Central memory CD4-positive, alpha-beta T cell (primary cell): ENCODE measurements at places on chromosomes 3 and 15.

DNA sequence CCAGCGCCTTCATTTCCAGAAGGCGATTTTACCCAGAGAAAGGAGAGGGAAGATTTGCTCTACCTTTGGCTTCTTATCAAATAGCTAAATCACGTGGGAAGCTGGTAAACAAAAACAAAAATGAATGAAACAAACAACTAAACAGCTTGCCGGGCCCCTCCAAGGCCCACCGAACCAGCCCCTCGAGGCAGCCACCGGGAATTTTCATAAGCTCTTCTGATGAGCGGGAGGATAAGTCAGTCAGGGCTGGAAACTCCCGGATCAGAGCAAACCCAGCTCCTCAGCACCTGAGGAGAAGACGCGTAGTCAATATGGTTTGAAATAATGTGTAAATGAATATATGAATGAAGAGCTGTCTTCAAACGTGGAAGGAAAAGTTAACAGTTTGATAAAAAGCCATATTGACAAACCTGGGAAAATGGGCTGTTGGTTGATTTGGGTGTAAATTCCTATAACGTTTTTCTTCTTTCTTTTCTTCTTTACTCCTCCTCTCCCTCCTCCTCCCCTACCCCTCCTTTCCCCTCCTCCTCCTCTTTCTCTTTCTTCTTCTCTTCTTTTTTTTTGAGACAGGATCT, 10.7 kb downstream of the RPLP1 start:
- no peak for DNase-seq

- no peak for DNase-seq
These were observed 10.7 kb downstream of the EHD4 start for GRCh38 chr15:41961595-41962202.

DNA sequence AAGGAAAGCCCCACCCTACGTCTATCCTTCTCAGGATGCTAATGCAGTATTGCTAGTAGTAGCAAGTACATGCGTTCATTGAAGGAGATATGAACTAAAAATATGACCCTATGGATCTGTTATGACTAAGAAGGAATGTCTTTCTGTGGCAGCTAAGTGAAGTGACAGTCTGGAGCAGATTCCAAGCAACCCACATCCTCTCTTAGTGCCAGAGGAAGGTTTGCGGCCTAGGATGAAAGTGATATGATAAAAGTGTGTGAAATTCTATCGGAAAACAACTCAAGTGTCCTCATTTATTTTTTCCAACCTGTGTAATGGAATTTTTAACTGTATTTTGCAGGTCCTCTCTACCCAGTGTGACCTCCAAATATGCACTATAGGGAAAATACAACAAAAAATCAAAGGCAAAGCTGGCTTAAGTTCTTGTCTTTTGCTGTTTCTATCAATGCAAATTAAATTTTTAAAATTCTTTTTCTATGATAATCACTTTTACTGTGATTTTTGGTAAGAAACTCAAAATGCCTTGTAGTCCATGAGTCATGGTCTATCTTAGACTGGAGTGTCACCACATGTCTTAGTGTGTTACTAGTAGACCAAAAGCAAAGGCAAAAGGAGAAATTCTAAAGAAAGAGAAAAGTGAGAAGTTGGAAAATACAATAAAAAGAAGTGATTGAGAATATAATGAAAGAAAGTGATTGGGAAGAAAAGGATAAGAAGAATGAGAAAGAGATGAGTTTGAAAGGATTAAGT, 161.2 kb upstream of the TMCO5A start:
- DNase-seq, result no peak

- DNase-seq, result no peak
These were observed 70.7 kb upstream of the ACAD9 start for GRCh38 chr3:128808672-128809071.

DNA sequence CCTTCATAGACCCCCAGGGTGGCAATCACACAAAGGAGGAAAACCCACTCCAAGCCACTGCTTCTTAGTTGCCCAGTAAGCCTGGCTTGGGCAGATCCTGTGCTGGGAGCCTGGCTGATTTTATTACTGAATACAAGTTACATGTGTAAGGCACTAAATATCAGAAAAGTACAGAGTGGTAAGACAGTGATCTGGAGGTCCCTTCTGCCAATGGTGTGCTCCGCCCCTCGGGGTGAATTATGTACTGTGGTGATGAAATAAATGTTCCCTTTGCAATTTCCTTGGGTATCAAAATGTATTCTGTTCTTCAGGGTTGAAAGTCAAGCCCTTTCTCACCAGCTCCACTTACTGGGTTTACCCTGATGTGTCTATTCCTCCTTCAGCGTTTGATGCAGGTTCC, 38.8 kb downstream of the EID1 start:
- DNase-seq, result no peak

GRCh38 chr15:98872774-98873173, 134.8 kb downstream of the PGPEP1L start:
- no peak for DNase-seq

GRCh38 chr3:180180795-180181194, 144.1 kb upstream of the PEX5L start:
- no peak for DNase-seq

DNA sequence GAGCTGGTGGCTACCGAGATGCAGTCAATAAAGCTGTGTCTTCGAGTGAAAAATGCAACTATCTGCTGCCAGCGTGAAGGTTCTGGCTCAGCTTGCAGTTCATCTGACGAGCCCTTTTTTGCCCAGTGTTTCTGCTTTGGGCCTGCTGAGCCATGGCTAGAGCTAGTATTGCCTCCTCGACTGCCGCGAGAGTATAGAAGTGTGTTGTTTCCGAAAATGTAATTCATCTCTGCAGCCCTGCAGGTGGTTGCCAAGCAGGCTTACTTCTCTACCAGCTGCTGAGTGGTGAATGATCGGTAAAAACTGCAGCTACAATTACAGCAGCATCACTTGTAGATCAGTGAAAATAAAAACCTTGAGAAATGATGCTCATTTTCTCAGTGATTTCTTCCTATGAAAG, 114.8 kb downstream of the DLG1 start:
- no peak for DNase-seq

- DNase-seq, result no peak
These were observed 219.0 kb upstream of the LINGO1 start for GRCh38 chr15:77851691-77852090.

- no peak for DNase-seq
These were observed 28.1 kb downstream of the CPNE4 start for GRCh38 chr3:132006605-132007204.

DNA sequence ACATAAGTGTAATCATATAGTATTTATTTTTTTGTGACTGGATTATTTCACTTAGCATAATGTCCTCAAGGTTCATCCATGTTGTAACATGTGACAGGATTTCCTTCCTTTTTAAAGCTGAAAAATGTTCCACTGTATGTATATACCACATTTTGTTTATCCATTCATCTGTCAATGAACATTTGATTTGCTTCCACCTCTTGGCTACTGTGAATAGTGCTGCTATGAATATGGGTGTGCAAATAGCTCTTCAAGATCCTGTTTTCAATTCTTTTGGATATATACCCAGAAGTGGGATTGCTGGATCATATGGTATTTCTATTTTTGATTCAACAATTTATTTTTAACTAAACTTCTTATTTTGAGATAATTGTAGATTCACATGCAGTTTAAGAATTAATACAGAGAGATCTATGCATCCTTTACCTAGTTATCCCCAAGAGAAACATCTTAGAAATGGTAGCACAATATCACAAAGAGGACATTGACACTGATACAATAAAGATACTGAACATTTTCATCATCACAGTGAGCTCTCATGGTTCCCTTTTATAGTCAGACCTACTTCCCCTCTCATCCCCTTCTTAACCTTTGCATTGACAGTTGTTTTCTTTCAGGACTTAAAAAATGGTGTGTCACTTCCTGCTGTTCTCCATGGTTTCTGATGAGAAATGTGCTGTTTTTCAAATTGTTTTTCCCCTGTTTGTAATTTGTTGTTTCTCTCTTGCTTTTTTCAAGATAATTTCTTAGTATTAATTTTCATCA, 90.1 kb downstream of the SATB1 start:
- no peak for DNase-seq

- no peak for DNase-seq
These were observed 175.8 kb downstream of the NSMCE3 start for GRCh38 chr15:29093696-29094343.

DNA sequence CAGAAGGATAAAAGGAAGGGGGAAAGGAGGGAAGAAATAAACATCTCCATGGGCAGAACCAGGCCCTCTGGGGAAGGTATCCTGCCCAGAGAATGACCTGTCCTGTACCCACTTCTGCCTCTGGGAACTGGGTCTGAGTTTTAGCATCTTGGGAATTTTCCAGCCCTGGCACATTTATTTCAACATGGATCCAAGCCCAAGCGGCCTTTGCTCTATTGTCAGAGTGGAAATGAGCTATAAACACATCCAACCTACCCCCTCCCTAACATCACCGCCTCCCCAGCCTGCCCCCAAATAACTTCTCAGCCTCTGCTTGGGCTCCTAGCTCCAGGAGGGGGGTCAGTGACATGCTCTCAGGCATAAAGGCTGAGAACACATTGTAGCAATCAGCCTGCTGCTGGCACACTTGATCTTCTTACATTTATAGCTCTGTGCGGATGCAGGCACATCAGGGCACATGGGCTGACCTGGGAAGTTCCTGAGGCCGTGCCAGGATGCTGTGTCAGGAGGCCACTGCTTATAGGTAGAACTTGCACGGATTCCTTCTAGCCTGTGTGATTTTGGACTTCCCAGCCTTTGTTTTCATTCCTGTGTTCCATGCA, 4.6 kb upstream of the OXTR start:
- no peak for DNase-seq

GRCh38 chr3:166445865-166446264, 608.6 kb upstream of the BCHE start:
- DNase-seq, result no peak

DNA sequence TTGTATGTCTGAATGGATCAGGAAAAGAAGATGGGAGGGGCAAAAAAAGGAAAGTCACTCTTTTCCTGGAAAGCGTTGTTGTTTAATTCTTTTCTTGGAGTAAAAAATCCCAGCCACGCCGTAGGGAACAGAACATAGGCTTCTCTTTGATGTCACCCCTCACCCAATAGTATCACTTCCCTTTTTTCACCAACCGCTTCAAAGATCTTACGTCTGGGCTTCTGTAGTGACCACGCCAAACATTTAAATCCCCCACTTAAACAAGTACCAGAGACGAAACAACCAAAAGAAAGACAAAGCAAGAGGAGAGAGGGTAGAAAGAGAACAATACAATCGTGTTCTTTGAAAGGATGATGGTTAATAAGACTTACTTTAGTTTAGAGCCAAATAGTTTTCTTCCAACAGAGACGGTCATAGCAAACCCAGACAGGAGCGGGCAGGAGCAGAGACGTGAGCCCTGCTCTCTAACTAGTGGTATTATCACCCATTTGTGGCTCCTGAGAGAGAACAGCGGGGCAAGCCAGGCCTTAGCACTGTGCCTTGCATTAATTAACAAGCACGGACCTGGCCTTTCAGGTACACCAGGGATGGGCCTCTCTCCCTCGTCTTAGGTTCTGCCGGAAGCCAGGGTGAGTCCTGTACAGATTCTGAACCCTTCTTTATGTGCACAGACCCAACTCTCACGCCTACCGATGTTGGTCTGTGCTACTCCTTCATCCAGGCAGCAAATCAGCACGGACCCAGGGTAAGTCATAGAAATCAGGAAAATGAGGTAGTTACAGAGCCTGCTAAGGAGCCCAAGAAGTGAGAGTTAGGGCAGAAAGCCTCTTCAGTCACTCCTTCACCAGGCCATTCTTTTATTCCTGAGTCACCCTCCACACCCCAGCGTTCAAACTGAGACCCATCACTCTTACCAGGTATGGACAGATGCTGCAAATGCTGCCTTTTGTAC, 28.2 kb upstream of the BCL6 start:
- no peak for DNase-seq

GRCh38 chr3:69915726-69916125, 83.8 kb upstream of the SAMMSON start:
- DNase-seq, result no peak

- no peak for DNase-seq
These were observed 347.7 kb downstream of the ZBBX start for GRCh38 chr3:167032267-167032876.

DNA sequence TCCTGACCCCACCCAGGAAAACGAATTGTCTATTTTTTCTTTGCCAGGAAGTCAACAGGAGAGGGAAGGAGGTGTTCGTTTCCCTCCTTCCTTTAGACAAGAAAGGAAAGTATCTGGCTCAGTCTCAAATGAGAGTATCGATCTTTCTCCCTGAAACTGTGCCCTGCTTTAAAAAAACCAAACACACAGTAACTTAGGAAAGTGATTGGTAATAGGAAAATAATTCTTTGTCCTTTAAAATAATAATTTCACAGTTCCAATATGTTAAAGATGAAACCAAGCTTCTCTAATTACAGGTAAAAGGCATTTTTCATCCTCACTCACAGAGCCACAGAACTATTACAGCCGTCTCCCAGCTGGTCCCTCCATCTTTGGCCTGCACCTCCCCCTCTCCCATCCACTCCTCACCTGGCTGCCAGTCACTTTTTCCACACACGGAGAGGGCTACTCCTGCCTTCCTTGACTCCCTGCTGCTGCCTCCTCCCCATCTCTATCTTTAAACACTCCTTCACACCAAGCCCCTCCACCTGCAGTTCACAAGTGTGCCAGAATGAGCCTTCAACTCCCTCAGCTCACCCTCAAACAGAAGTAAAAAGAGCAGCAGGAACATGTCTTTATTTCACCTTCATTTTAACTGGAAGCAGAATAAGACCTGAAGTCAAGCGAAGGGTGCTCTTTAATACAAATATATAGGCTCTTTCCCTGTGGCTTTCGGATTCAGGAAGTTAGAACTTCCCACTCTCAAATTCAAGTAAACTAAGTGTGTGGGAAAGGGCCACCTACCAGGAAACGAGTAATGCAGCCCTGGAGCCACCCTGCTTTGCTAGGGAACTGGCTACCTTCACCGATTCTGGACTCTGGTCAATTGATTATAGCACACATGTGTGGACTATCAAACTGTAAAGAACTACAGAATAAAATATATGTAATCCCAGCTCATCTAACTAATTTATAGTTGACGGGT, 116.4 kb downstream of the SENP2 start:
- DNase-seq, result no peak

DNA sequence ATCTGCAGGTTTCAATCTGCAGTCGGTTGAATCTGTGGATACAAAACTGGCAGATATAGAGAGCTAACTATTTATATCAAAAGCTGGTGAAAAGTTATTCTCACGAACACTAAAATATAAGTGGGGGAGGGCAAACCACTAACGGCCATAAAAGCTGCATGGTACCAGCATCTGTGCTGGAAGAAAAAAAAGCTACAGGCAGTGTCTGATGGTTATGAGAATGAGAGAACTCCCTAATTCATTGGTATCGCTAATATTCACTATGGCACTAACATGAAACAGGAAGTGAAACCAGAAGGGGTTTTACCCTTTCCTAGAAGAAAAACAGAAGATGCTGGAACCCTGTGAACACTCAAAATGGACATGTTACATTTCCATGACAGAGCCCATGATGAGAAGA, 15.9 kb downstream of the CEP70 start:
- DNase-seq, result no peak

DNA sequence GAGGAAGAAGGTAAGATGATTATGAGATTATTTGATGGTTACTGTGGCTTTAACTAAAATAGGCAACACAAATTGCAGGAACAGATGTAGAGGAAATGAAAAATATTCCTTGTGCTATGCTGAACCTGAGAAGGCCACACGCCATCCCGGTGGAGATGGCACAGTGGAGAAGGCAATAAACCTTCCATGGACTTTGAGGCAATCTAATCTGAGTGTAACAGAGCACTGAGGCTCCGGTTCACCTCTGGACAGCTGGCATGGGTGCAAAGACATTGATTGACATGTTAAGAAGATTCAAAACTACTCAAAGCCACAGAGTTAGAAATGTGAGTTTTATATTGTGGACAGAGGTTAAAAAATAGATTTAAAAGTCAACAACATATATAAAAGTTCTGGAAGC, 535.7 kb downstream of the AGBL1 start:
- no peak for DNase-seq

- DNase-seq, result no peak
These were observed 36.3 kb downstream of the KNL1 start for GRCh38 chr15:40630313-40630712.
